ENCODE measurements at places on chromosomes 7 and 10.

GRCh38 chr10:77350711-77351119 lies 286.9 kb downstream of the KCNMA1 start:
- DNase-seq, result no peak

GRCh38 chr7:99123571-99124033 lies 20.3 kb downstream of the SMURF1 start:
- no peak for DNase-seq

- DNase-seq, result no peak
Observed at GRCh38 chr7:98613601-98614425, 3.3 kb upstream of the NPTX2 start.

GRCh38 chr10:118511711-118512110 lies 83.7 kb downstream of the PRLHR start:
- DNase-seq, result no peak

- DNase-seq, result no peak
Observed at GRCh38 chr7:90092506-90092905, 61.8 kb upstream of the STEAP1 start.

GRCh38 chr10:98402478-98402877 lies 12.5 kb downstream of the PYROXD2 start:
- no peak for DNase-seq

DNA sequence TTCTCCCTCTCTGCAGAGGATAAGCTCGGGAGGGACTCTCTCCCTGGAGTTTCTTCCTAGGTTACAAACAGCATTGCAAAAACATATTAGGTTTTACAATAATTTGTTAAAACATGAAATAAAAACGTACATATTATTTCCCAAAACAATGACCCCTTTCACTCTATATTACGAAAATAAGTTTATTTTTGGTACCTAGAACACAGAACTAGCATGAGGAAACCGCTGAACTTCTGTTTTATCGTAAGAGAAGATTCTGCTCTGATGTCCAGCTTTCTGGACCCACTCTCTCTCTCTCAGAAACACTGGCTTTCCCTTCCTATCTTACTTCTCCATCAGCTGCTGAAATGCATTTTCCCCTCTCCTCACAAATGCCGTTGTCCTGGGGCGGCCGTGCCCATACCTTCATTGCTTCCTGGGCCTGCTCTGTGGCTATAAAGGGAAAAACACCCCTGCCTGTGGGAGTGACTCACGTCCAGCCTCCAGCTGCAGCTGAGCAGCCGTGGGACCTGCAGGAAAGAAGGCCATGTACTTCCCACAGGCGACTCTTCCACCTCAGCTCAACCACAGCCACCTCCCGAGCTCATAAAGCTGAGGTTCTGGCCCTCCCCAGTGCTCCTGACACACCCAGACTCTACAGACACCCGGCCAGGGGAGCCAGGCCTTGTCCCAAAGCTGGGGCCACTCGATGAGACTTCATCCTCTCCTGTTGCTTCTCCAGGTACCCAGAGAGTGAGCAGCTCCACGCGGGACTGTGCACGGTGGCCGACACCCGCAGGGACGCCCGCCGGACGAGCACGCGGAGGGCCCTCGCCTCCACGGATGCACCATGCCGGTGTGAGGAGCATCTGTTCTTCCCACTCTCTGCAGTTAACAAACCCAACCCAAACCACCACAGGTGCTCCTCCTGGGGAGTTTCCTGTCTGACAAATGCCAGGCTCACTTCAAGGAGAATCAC lies 3.1 kb downstream of the GPER1 start:
- no peak for DNase-seq

DNA sequence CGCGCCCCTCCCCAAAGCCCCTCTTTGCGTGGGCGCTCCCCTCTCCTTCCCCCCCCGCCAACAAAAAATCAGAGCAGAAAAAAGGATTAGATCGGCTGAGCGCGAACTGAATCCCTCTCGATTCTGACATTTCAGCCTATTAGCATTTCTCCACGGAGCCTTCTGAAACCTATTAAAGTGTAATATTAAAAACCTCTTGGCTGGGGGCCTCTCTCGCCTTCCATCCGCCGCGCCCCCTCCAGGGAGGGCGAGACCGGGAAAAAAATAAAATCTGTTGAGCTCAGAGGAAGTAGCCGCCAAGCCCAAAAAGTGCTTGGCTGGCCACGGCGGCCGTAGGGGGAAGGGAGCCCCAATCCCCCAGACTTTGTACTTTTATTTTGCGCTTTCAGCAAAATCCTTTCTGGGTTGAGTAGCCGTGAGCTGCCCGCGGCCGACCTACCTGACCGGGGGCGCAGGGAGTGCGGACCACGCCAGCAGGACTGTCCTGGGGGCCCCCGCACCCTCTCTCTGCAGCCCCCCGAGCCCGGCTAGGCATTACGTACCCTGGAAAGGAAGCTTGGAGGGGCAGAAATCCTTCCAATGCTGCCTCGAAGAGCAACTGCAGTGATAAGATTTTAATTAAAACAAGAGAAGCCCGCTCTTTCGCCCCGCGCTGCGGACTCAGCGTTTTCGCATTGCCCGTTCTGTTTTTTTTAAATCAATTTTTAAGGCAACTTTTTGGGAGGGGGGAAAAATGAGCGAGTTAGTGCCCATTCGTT lies 1.3 kb upstream of the TNRC18 start:
- DNase-seq, result no peak
